ENCODE measurements at places on chromosomes 11 and 22.

DNA sequence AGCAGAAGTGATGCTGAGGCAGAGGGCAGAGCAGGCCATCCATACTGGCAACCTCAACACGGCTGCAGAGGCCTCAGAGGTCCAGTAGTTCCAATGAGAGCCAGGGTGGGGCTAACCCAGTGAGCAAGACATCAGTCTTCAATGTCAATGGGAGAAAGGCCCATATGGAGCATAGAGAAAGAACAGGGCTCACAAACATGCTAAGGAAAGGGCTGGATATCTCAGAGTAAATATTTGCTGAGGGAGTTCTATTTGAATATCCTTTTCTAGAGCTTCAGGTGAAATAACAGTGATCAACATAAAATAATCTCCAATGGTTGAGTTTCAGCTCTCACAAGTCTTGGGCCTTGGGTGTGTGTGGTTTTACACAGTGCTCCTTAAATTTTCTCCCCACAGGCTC is 50.8 kb upstream of the CCDC90B start:
- no peak for DNase-seq

DNA sequence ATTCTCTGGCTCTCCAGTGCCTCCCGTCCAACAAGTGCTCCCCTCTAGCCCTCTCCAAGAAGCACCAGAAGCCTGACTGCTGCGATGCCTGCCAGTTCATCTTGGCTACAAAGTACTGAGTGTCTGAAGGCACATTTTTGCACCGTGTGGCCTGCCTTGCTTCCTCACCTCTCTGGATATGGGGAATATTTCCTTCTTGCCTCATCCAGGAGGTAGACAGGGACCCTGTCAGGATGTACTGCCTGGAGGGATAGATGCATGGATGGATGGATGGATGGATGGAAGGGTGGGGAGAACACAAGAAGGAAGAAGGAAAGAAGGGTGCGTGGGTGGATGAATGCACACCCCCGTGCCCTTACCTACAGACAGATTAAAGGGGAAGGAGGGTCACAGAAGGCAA is 27.6 kb downstream of the KCTD17 start:
- peak; percentile 35 for DNase-seq

DNA sequence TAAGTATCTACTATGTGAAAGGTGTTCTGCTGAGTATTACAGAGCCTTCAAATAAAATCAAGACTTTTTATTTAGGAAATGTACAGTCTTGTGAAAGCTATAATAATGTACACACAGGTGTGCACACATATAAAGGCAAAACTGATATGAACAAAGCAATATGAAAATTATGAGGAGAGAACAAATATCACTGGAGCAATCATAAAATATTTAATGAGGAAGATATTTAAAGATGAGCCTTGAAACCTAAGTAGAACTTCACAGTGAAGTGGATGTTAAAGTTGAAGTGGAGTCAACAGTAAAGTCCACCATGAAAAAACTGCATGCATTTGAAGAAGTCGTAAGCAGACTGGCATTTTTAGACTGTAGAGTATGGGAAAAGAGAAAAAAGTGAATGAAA is 18.5 kb downstream of the OR51F1 start:
- no peak for DNase-seq

GRCh38 chr22:30040499-30041260 is 39.6 kb upstream of the HORMAD2 start:
- no peak for DNase-seq

DNA sequence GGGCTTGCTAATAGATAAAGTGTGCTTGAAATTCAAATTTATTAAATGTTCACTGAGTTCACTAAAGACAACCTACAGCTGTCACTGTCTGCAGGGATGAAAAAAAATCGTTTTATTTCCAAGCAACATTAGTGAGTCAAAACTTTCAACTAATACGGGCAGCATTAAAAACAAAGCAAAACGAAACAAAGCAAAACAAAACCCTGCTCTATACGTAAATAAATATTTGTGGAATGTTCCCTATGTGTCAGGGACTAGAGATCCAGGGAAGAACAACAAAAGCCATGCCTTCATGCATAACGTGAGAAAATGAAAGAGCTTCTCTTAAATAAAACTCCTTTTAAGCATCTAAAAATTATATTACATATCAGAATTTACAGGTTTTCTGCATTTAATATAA is 553 bp downstream of the NAALAD2 start:
- no peak for DNase-seq
